ENCODE measurements at places on chromosomes 2 and 18. TPM values are rescaled to one million over a fixed set of nuclear protein-coding genes. Genes with fewer than 3 reads are reported as not detected.

GRCh38 chr2:122512091-122512490 lies 756.6 kb downstream of the TSN start:
- DNase-seq = no peak

GRCh38 chr18:35096677-35097011 lies 55.4 kb downstream of the MAPRE2 start:
- DNase-seq = no peak

DNA sequence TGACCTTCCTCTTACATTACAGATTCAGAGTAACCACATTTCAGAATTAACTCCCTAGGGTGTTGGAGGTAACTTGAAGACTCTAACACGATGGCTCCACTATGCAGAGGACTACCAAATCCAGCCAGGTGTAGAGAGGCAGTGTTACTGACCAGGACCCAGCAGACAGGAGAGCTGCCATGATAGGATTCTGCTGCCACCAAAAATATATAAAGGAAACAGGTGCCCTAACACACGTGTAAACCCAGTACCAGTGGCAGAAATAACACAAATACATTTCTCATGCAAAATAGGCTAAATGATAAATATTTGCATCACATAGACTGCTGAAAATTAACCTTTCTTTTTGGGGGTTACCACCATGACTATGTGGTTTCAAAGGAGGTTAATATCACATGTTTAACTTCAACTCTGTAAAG lies 7.0 kb downstream of the ZBTB14 start:
- no peak for DNase-seq

Gene TMEM163
- total RNA-seq = 0.24 TPM

GRCh38 chr2:56666777-56667176 lies 483.0 kb downstream of the CCDC85A start:
- no peak for DNase-seq

- DNase-seq = no peak
These were observed 28.3 kb upstream of the GMPPA start for GRCh38 chr2:219470429-219470828.

Gene CPLX4
- total RNA-seq = not detected

Gene DAW1
- total RNA-seq = not detected

DNA sequence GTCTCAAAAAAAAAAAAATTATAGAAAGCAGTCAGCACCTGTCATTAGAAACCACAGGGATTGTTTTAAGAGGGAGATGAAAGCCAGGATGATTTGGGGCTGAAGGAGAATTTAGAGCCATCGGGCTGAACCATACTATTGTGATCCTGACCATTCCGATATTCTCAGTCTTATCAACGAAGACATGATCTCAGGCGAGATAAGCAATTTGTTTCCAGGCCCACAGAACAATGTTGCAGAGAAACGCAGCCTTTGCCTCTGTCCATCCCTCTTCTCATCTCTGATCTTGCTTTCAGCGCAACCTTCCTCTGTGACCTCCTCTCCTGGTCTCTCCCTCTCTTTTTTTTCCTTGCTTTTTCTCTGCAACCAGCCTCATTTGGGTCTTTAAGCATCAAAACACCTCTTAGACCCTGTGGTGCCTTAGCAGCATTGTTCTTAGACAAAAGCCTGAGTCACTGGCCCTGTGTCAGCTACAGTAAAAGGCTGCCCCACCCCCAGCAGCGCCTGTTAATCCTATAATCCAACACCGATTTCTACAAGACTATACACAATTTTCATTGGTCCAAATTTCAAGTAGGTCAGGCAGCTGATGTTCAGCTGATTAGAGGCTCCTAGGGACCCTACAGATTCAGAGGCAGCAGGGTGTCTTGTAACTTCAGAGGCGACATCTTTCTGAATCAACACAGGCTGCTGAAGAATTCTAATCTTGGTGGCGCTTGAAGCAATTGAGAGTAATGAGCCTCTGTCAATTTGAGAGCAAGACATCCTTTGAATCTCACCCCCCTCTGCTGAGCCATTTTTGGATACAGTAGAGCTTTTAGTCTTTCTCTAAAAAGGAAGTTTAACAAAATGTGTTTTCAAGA lies 206.0 kb downstream of the NCK2 start:
- no peak for DNase-seq

GRCh38 chr2:27885661-27886060 lies 4.5 kb downstream of the RBKS start:
- DNase-seq = no peak

- DNase-seq = peak; percentile 47
These were observed 239.4 kb upstream of the HDAC4 start for GRCh38 chr2:239640210-239640609.

Gene ATIC
- total RNA-seq = 52.2 TPM

DNA sequence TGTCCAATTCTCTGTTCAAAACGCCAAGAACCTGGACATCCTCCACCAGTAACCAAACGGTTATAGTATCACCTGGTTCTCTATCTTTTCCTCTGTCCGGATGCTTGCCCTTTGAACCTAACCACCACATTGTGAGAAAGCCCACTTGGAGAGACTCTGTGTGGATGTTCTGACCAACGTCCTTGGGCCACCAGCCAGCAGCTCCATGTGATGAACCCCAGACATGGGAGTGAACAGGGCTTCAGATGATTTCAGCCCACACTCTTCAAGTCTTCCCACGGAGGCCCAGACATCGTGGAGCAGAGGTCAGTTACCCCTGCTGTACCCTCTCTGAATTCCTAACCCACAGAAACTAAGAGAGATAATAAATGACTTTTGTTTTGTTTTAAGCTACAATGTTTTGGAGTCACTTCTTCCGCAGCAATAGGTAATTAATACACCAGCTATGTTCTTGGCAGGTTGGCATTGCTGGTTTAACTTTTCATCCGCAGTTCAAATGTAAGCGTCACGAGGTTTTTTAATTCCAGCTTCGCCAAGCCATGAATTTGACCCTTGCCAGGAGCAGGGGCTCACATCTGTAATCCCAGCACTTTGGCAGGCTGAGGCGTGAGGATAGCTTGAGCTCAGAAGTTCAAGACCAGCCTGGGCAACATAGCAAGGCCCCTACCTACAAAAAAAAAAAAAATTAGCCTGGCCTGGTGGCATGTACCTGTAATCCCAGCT lies 36.1 kb upstream of the ZNF532 start:
- DNase-seq = no peak

Gene ADD2
- total RNA-seq = 5.2 TPM

GRCh38 chr2:132750606-132751005 lies 80.6 kb upstream of the LYPD1 start:
- DNase-seq = no peak

DNA sequence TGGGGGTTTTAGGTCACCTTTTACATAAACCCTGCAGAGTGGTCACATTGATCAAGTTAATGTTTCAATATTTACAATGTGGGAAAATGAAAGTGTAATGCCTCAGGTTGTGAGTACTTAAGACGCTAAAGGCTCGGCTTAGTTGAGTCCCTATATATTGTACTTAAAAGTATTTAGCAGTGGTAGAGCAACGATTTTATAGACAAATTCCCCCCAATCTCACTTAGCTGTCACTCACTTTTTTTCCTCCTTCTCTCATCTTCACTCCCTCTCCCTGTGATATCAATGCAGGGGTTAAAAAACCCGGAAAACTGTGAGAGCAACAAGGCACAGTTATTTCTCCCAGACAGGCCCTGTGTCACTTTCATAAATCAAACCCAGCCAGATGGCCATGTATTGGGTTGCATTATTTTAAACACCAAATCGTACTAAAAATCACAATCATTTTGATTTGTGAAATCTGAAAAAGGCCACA lies 5.4 kb downstream of the POU3F3 start:
- DNase-seq = no peak

GRCh38 chr2:190547886-190548285 lies 13.4 kb upstream of the NEMP2 start:
- DNase-seq = no peak

- DNase-seq = no peak
These were observed 57.5 kb upstream of the FN1 start for GRCh38 chr2:215493376-215493775.

DNA sequence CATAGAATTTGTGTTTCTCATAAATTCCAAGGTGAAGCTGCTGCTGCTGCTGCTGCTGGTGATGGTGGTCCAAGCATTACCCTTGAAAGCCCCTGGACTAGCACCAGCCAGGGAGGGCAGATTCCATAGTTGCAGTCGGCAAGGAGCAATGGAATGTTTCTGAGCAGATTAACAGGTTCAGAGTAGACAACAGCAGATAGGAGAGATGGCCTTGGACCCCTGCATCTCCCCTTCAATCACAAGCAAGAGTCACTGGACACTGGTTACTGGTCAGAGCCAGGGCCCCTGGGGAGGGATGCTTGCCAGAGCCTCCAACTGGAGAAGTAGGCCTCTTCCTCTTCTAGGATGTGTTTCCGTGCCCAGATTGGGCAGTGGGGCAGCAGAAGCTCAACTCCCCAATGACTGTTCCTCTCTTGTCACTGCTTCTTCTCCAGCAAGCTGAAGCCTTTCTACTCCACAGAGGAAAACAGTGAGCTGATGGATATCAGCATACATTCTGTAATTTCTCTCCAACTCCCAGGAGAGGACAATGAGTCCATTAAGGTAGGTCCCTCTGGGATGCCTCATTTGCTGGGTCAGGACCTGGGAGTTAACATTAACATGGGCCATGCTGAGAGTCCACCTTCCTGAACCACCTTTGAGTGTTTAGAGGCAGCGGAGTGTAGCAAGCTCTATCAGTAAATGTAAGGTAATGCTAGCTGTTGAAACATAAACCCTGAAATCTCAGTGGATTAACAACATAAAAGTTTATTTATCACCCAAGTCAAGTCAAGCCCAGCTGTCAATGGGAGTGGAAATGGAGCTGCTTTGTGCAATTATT lies 35.3 kb downstream of the MROH2A start:
- DNase-seq = peak; percentile 50

DNA sequence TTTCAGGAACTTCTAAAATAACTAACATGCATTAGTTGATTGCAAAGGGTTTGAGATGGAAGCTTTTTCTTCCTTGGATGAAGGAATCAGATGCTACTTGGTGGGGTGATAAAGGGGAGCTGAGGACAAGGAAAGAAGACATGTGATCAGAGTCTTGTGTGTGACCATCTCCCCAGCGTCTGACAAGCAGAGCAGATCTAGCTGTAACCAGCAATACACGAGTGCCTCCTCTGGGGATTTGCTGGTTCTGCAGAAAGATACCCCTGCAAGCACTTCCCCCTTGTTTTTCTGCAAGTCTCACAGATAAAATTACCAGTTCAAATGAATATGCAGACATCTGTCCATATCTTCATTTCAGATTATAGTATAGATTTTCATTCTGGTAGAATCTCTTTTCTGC lies 2.7 kb downstream of the CDH7 start:
- no peak for DNase-seq

- DNase-seq = no peak
These were observed 73.8 kb downstream of the KLF7 start for GRCh38 chr2:207091928-207092327.

- DNase-seq = no peak
These were observed 19.1 kb upstream of the AFTPH start for GRCh38 chr2:64504774-64505720.

DNA sequence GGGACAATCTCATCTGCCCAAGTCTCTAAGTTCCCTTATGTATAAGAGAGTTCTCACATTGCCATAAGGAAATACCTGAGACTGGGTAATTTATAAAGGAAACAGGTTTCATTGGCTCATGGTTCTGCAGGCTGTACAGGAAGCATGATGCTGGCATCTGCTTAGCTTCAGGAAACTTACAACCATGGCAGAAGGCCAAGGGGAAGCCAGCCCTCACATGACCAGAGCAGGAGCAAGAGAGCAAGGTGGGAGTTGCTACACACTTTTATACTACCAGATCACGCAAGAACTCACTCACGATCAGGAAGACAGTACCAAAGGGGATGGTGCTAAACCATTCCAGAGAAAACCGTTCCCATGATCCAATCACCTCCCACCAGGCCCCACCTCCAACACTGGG lies 73.9 kb downstream of the PRKRA start:
- no peak for DNase-seq

GRCh38 chr2:231287696-231288095 lies 89.3 kb downstream of the ARMC9 start:
- DNase-seq = no peak

Gene NPAS2
- total RNA-seq = 56.9 TPM

DNA sequence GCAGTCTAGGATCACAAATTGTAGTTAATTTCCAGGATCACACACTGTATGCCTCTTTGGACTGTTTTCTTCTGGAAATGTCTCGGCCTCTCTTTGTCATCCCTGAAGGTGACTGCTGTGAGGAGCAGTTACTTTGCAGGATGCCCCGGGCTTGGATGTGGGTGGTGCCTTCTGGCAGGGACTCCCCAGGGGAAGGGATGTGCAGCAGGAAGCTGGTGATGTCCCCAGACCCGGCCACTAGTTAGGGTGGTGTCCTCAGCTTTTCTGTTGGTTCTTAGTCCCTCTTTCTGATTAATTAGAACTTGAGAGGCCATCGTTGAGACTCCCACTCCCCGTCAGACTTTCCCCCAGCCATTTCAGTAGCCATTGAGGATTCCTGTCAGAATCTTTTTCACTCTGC lies 286.6 kb upstream of the HDAC4 start:
- DNase-seq = no peak

- DNase-seq = no peak
These were observed 841.0 kb upstream of the PIK3C3 start for GRCh38 chr18:41113885-41114482.

Gene PTPRM
- total RNA-seq = 64.7 TPM

- no peak for DNase-seq
These were observed 127.8 kb downstream of the STK39 start for GRCh38 chr2:168119515-168120141.

Gene CCDC138
- 2.8 TPM for total RNA-seq

DNA sequence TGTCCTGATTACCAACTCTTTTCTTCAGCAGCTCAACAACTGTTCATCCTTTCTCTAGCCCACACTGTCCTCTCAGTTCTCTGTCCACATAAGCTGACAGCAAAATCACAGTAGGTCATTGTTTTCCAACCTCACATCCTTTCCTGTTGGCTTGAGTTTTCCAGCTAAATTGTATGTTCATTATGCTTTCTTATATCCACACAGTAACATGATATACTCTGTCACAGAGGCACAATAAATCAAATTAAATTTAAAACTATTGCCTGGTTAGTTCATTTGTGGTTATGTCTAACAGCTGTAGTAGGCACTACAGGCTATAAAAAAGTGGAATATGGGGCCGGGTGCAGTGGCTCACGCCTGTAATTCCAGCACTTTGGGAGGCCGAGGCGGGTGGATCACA lies 179.9 kb downstream of the ETAA1 start:
- DNase-seq = no peak

Gene SRD5A2
- total RNA-seq = not detected

Gene GBX2
- total RNA-seq = not detected

DNA sequence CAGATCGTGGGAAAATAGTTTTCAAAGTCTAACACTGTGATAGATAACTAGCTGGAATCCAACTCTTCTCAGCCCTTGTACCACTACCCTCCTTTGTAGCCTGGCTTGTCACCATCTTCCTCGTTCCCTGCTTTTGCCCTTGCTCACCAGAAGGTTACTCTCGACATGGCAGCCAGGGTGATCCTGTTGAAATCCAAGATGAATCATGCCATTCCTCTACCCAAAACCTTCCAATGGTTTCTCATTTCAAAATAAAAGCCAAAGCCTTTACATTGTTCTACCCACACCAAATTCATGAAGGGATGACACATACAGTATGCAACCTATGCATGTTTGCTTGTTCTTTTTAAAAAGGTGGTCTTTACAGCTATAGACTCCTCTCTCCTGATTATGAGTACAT lies 45.7 kb downstream of the STAT4 start:
- no peak for DNase-seq

Gene SLC38A11
- total RNA-seq = 1.3 TPM

GRCh38 chr2:117674172-117674571 lies 140.3 kb upstream of the DDX18 start:
- DNase-seq = no peak

Gene ITGB1BP1
- 143 TPM for total RNA-seq

Gene IKZF2
- total RNA-seq = 7.3 TPM

GRCh38 chr2:30270166-30270565 lies 38.8 kb downstream of the LBH start:
- DNase-seq = no peak

Gene VAMP8
- total RNA-seq = 29.7 TPM
